LHCN-M2 (cell line): ENCODE measurements at places on chromosomes 11 and 22. TPM values are rescaled to one million over a fixed set of nuclear protein-coding genes. Genes with fewer than 3 reads are reported as not detected.

MRGPRX3 gene
- not detected in 2 replicates for total RNA-seq

MISFA gene
- total RNA-seq = 0.06 and 3.7 TPM in 2 replicates

DNA sequence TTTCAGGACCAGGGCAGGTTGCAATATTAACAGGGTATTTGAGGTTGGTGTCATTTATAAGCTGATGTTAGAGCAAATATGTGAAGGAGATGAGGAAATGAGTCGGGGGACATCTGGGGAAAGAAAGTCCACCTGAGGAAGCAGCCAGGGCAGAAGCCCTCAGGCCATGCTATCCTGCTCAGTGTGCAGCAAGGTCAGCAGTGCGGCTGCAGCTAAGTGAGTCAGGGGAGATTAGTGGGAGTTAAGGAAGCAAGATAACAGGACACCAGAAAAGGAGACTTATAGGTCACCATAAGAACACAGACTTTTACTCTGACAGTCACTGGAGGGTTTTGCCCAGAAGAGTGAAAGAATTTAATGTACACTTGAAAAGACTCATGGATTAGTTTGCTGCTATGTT is 468.9 kb downstream of the NTM start:
- DNase-seq = no peak

CASP1 gene
- 4.4 and 6.5 TPM in 2 replicates for total RNA-seq

- DNase-seq = no peak
These were observed 64.3 kb upstream of the CHRM4 start for GRCh38 chr11:46455834-46456233.

GRCh38 chr11:87185228-87185627 is 147.5 kb downstream of the TMEM135 start:
- no peak for DNase-seq

DNA sequence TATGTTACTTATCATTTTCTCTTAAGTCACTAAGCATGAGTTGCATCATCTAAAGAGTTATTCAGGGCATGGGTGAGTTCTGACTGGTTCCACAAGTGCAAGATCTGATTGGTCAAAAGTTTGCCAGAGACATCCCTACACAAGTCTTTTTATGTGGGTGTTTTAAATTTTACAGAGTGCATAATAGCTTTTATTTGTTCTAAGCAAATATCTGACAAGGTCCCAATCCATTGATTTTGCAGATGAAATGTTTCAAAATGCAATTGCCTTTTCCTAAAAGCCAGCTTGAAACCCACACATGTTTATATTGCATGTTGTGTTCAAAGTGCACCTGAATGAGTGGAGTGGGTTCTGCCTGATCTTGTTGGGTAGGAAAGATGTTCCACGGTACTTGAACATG is 101.7 kb upstream of the PAX6 start:
- DNase-seq = no peak

- no peak for DNase-seq
These were observed 5.7 kb downstream of the CHRNA10 start for GRCh38 chr11:3665336-3666022.

GRCh38 chr11:5929571-5930368 is 12.3 kb upstream of the OR56A3 start:
- no peak for DNase-seq

DNA sequence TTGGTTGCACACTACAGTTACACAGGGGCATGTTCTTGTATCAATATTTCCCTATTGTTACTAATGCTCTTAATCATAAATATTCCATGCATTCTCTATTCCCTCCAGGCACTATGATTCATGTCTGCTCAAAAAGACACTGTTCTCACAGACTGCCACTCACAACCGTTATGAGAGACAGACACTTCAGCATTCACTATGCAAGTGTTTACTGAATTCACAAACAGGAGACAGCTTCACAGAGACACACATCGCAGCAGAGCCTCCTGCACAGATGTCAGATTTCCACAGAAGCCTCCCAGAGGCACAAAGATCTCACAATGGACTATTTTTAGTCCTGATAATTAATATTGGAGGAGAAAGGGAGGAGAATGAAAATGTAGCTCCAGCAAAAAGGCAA is 930.4 kb downstream of the OPCML start:
- DNase-seq = no peak

DNA sequence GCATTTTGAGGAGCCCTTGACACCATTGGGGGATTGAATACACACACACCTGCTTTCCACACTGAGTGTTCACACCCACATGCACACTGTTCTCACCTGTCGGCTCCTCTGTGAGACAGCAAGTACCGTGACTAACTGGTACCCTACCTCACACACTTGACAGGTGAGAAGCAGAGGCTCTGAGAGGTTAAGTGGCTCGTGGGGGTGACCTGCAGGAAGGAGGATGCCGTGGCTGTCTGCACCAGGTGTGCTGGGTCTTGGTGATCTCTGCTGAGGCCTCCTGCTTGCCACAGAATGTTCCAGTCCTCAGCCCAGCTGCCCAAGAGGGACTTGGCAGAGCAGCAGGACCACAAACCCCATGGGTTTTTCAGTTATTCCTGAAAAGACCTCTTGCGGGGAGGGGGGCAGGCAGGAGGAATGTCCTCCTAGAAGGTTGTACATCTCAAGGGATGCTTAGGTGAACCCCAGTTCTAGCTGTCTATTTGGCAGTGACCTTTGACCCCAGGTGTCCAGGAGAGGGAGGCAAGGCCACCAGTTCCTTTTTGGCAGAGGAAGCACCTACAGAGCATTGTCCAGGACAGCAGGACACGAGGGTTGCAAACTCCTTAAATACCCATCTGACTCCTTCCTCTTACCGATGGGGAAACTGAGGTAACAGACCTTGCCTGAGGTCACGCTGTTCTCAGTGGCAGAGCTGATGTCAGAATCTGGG is 66.0 kb downstream of the SHISAL1 start:
- no peak for DNase-seq

TTC28 gene
- total RNA-seq = 7.1 and 8.0 TPM in 2 replicates

- no peak for DNase-seq
These were observed 7.0 kb downstream of the EXPH5 start for GRCh38 chr11:108586600-108586999.

TEAD1 gene
- 96.7 and 105 TPM in 2 replicates for total RNA-seq

SYCE3 gene
- total RNA-seq = not detected in 2 replicates

OR8A1 gene
- total RNA-seq = not detected in 2 replicates

- DNase-seq = no peak
These were observed 29.2 kb downstream of the DDIAS start for GRCh38 chr11:82930734-82931133.

- no peak for DNase-seq
These were observed 10.3 kb downstream of the UBASH3B start for GRCh38 chr11:122665861-122666260.

- DNase-seq = no peak
These were observed 41.3 kb downstream of the POU2F3 start for GRCh38 chr11:120281143-120281795.

GRCh38 chr11:46279126-46280099 is 2.0 kb downstream of the CREB3L1 start:
- DNase-seq = peak; percentile 81

UBQLN3 gene
- total RNA-seq = not detected in 2 replicates

DNA sequence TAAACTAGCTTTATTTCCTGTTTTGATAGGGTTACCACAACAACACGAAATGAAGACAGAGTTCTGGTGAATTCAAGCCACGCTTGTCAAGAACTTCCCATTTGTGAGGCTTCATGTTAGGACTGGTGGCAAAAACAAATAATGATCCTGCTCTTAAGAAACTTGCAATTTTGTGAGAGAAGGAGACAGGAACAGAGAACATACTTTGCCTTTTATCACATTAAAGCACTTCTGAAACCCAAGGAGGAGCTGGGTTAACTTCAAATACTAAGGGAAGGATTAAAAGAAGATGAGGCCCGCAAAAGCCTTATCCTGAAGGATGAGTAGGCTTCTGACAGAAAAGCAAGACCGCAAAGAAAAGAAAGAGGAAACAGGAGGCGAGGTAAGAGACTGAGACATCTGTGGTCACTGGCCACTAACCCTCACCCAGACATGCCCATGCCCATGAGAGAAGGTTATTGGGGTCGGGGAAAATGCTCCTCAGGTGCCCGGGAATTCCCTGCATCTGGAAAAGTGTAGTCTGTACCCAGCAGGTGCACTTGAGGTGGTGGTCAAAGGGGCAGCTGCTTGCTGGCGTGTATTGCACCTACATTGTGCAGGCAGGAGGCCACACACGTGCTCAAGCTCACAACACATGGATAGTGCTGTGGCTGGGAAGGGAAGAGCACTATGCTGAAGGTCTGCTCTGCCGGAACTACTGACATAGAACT is 50.5 kb downstream of the MAPK1 start:
- DNase-seq = peak; percentile 94

DNA sequence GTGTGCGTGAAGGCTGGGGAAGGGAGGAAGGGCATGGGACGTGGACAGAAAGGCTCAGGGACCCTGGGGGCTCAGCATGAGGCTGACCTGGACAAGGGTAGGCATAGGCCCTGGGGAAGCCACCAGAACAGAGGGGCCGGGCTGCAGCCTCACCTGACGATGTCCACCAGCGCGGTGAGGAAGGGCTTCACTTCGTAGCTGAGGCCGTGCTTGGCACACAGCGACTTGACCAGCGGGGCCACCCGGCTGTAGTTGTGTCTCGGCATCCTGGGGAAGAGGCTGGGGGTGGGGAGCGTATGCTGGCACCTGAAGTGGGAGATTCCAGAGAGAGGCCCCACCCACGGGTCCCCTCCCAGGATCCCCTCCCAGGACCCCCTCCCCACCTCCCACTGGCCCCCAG is 15.6 kb downstream of the FADS3 start:
- no peak for DNase-seq

DNA sequence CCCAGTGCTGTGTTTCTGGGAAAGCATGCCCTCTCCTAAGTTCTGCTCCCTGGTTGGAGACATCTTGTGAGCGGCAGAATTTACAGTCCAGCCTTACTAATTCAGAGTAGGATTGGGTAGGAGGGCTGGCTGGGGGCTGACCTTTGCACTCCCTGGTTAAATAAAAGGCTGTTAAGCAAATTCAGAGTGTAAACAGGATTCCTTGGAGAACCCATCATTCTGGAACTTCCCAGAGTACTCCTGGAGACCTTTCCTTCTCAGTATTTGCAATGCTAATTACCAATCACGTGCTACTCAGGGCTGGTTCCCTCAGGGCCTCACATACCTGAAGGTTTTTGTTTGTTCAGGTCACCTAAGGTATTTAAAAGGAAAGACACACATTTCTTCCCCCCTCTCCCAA is 340.2 kb downstream of the TBC1D22A start:
- no peak for DNase-seq

KCNJ11 gene
- 0.11 and 0.13 TPM in 2 replicates for total RNA-seq

DNA sequence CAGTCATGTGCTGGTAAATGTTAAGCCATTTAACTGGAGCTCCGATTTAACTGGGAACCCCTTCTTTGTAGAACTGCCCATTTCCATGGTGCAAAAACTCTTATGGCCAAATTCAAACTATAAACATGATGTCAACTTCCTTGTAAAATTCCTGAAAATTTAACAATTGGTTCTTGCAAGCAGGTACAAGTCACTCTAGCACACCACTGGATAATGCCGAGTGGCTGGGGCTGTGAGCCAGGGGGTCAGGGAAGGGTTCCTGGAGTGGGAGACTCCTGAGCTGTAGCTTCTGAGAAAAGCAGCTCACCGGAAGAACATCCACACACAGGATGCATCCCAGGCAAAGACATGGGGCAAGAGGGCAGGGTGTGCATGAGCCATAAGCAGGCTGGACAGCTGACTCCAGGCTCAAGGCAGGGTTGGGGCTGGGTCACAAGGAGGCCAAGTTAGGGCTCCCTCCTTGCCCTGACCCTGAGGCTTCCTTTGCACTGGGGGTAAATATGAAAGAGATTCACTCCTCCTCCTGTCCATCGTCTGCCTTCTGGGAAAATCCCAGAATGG is 18.2 kb downstream of the P2RY2 start:
- no peak for DNase-seq

MS4A4E gene
- total RNA-seq = not detected in 2 replicates

NXPE2 gene
- 0.11 and 0.13 TPM in 2 replicates for total RNA-seq

GRCh38 chr11:46360878-46361277 is 13.6 kb downstream of the DGKZ start:
- no peak for DNase-seq

DNA sequence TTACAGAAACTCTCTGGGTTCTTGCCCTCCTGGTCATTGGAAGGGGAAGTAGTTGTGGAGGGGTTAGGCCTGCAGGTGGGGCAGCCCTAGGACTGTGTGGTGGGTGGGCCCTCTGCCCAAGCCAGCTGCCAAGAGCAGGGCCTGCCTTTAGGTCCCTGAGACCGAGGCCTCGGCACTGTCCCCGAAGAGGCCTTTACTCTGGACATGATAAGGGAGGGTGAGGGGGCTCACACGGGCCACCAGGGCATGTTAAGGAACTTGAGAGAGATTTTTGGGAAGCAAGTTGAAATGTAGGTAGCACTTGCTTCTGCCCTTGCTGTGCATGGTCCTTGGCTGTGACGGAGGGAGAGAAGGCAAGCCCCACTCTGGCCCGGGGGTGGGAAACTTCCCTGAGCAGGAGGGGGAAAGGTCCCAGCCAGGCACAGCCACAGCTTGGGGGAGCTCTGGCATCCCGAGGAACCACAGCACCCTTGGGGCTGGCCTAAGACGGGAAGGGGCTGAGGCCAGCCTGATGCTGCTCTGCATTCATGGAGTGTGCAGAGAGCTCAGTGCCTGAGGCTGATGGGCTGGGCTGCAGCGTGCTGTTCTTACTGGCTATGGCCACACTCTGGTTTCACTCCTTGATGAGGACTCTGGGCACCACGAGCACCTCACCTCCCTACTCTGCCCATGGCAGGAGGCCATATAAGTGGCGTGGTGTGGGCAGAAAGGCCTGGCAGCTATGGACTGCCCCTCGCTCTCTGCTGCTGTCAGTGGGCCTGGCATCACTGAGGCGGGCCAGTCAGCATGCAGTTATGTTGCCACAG is 7.8 kb upstream of the RANBP1 start:
- no peak for DNase-seq

IL17REL gene
- not detected in 2 replicates for total RNA-seq

DNA sequence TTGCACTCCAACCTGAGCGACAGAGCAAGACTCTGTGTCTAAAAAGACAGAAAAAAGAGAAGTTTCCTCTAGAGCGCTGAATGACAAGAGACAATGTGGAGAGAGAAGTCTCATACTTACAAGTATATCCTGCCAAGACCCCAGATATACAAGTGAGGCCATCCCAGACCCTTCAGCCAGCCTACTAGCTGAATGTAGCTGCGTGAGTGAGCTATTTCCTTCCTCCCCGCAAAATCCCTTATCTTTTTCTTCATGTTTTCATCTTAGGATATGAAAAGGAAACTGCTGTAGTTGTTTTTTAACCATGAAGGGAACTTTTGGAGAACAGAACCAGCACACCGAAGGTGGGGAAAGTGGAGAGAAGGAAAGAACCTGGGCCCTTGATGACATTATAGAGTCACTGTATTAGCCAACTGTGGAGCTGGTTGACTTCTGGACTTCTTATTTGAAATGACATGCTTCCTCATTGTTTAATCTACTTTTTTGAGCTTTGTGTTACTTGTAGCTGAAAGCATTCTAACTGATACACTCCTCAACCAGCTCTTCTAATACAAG is 4.4 kb upstream of the DDX17 start:
- no peak for DNase-seq

DNA sequence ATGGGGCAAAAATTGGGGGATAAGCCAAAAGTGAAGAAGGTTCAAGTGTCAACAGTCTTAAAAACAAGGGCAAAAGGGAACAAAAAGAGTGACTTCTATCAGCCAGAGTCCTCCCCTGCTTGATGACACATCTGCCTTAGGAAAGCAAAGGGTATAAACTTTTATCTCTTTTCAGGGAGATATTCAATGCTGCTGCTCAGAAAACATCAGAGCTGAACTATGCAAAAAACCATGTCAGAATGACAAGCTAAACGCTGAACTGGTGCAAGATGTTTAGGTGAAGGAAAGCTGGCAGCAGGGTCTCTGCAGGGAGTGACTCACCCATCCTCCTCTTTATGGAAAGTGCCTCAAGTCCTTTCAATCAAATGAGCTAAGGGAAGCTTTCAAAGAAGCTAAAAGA is 24.7 kb downstream of the ALG9 start:
- DNase-seq = peak; percentile 48
